ENCODE measurements at places on chromosomes 1 and 21. TPM values are rescaled to one million over a fixed set of nuclear protein-coding genes. Genes with fewer than 3 reads are reported as not detected.

- DNase-seq: no peak
These were observed 31.1 kb upstream of the HSD3B1 start for GRCh38 chr1:119475866-119476439.

DNA sequence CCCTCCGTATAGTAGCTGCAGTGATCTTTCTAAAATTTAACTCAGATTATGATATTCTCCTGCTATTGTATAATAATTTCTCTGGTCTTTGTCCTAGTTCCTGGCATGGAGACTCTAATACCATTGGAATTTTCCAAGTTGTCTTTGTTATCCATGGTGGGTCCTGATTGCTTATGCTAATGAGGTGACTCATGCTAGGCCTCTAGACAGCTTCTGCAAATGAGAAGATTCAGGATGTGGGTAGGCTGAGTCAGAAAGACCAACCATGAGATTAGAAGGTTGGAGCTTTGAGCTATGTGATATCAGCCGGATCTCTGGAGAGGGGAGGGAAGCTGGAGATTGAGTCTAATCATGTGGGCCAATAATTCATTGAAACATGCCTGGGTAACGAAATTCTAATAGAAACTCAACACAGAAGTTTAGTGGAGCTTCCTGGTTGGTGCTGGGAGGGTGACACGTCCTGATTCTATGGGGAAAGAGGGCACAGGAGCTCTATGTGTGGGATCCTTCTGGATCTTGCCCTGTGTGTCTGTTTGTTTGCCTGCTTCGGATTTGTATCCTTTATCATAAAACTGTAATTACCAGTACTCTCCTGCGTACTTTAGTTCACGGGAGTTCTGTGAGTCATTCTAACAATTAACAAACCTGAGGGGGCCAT is 73.2 kb upstream of the CNIH3 start:
- DNase-seq: no peak

DNA sequence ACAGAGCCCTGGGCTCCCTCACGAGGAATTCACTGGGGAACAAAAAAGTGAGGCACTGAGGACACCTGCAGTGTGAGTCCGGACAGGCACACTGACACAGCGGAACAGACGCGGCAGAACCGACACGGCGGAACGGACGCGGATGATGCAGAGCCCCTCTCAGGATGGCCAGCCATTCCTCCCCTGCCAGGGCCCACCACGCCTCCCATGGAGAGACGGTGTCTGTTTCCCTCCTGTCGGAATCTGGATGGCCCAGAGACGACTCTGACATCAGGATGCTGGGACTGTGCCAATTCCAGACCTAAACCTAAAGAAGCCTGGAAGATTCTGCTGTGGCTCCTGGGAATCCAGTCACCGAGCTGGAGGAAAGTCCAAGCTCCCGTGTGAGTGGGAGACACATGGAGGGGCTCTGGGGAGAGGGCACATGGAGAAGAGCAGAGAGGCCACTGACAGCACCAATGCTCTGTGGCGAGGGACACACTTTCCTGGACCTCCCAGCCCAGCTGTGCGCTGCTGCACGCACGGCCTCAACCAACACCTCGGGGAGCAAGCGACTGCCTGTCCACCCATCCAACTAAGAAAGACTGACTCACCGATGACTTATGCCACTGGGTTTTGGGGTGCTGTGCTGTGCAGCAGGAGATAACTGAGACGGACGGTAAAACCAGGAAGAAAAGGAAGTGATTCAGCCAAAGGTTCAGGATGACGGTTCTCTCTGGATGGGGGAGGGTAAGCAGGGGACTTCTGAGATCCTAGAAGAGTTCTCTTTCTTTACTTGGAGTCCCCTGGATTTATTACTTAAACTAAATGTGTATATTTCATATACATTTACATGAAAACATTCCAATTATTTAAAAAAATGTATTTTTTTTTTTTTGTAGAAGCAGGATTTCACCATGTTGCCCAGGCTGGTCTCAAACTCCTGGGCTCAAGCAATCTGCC is 23.3 kb downstream of the ZBTB17 start:
- peak; percentile 54 for DNase-seq

DNA sequence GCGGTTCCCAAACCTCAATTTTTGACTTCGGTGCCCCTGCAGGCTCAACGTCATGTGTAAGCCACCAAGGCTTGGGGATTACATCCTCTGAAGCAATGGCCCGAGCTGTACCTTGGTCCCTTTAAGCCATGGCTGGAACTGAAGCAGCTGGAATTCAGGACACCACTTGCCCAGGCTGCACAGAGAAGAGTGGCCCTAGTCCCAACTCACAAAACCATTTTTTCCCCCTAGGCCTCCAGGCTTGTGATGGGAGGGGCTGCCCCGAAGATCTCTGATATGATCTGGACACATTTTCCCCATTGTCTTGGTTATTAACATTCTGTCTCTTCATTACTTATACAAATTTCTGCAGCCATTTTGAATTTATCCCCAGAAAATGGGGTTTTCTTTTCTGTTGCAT is 233.3 kb upstream of the ADGRL4 start:
- no peak for DNase-seq

GRCh38 chr21:23887725-23888306 is 1719.5 kb downstream of the MRPL39 start:
- no peak for DNase-seq

DNA sequence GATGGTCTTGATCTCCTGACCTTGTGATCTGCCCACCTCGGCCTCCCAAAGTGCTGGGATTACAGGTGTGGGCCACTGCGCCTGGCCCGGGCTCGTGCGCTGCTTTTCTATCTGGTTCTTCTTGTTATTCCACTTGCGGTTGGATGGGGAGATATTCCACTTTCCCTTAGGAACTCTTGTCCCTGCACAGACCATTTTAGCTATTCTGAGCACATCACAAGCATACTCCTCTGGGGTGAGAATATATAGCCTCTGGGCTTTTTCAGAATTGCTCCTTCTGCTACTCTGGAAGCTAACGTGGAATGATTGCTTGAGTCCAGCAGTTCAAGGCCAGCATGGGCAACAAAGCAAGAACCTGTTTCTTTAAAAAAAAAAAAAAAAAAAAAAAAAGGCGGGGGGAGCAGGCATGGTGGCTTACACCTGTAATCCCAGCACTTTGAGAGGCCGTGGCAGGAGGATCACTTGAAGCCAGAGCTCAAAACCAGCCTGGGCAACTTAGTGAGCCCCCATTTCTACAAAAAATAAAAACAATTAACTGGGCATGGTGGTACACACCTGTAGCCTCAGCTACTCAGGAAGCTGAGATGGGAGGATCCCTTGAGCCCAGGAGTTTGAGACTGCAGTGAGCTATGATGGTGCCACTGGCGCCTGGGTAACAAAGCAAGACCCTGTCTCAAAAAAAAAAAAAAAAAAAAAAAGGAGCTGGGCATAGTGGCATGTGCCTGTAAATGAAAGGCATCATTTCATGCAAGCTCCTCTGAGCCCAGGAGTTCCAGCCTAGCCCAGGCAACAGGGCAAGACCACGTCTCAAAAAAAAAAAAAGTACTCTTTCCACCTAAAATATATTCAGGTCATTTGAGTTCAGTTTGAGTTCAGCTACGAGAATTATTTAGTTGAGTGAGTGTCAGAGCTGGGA is 11.8 kb upstream of the PGD start:
- no peak for DNase-seq

GRCh38 chr1:9651565-9652378 is at the start of gene PIK3CD:
Gene PIK3CD (plus strand): TSS chr1:9651731. CDS start chr1:9710456, 58,725 bp downstream.
- peak; percentile 67 for DNase-seq

GRCh38 chr1:22380024-22380785 is 71.4 kb upstream of the ZBTB40 start:
- DNase-seq: no peak

- no peak for DNase-seq
These were observed 35.7 kb upstream of the PLA2G4A start for GRCh38 chr1:186792870-186793581.

DNA sequence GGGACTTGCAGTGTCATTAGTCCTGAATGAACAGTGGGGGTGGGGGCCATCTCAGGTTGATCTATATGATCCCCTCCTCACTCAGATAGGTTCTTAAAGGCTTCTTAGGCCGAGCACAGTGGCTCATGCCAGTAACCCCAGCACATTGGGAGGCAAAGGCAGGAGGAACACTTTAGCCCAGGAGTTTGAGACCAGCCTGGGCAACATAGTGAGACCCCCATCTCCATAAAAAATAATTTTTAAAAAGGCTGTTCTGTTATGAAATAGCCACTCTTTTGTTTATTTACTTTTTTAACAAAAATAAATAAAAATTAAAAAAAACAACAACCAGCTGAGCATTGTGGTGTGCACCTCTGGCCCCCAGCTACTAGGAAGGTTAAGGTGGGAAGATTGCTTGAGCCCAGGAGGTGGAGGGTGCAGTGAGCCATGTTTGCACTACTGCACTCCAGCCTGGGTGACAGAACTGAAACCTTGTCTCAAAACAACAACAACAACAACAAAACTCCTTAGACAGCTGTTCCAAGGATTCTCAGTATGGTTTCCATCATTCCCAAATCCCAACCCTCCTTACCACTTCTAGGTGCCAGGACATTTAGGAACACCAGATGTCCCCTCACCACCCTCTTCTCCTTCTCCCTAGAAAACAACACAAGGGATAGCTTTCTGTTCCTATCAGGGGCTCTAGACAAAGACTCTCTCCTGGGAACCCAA is 2.0 kb upstream of the TRAPPC3 start:
- no peak for DNase-seq

DNA sequence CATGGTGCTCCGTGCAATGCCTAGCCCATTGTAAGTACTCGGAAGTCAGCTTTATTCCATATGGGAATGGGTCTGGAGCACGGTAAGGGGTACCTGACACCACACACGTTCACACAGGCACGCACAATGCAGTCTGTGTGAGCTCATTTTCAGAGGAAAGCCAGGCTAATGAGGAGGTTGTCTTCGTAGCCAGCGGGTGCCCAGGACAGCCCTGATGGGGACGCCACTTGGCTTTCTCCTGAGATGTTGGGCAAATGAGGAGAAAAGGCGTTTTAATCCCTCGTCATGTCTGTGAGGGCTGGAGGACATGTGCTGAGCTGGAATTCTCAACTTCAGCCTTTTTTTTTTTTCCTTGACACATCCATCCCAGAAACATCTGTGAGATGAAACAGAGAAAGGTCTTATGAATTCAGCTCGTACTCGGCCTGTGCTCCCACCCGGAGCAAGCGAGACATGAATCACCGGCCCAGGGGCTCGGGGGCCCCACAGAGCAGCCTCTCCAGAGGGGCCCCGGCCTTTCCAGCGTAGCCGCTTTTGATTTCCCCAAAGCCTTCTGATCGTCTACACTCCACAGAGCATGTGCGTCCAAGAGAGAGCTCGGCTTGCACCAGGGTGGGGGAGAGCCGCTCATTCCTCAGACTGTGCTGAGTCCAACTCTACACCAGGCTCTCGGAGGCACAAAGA is 125.1 kb downstream of the EPHB2 start:
- no peak for DNase-seq

DNA sequence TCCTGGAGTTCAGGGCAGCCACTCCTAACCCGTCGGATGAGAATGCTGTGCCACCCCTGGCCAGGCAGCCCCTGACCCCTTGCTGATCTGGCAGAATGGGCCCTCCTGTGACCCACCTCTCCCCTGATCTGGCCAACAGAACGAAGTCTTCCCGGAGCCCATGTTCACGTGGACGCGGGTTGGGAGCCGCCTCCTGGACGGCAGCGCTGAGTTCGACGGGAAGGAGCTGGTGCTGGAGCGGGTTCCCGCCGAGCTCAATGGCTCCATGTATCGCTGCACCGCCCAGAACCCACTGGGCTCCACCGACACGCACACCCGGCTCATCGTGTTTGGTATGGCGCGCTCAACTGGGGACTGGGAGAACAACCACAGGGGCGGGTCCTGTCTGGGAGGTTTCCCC is 104.1 kb upstream of the KLHDC7A start:
- no peak for DNase-seq

DNA sequence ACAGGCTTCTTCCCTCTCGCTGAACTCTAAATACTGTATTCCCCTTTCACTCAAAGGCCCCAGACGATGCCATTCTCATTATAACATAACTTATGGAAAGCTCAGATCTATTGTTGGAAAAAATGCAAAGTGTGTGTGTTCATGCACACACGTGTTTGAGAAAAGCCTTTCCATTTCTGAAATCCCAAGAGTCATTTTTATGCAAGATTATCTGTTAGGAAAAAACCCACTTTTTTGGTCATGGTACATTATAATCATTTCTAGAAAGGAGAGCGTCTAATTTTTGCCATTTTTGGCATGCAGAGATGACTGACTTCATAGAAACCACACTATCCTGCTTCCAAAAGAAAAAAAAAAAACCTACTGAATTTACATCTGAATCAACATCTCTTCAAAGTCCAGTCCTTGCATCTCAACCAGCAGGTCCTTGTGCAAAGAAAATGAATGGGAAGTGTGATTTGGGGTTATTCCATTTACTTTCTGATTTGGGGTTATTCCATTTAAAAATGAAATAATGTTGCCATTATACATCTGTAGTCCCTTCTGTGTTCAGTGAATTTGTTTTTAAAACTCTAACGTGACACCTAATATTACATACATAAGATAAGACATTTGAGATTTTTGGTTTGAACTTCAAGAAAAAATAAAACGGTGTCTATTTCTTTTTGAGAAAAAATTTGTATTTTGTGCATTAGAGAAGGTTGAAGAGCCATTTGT is 150.3 kb downstream of the DHRS3 start:
- no peak for DNase-seq

- no peak for DNase-seq
These were observed 29.9 kb downstream of the GIPC2 start for GRCh38 chr1:78075621-78076020.

DNA sequence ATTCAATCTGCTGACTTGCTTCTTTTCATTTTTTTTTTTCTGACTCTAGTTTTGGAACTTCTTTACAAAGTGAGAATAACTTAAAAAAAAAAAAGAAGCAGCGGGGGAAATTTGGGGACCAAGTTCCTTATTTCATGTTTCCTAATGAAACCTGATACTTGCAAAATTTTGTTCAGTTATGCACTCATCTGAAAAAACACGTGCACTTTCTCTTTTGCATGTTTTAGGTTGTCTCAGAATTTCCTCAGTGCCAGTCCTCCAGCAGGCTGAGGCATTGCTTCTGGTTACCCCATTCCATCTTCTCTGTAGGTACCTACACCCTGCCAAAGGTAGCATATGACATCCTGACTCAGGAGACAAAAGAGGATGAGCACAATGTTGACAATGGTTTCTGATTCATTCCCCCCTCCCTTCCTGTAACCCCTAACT is 299.7 kb downstream of the GRIK1 start:
- no peak for DNase-seq

DNA sequence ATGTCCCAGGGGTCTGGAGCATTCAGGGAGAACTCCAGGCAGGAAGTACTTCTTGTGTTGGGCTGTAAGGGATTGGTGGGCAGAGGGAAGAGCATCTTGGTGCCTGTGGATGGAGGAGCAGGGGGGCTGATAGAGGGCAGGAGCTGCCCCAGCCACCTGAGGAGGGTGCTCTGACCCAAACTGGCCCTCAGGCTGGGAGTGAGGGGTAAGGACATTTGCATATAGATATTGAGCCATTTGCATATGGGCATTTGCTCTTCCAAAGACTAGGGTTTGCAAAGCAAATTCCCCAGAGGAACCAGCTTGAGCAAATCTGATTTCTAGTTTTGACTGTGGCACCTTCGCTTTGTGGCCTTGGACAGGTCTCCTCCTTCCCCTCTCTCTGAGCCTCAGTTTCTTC is 18.2 kb downstream of the ZNF362 start:
- DNase-seq: no peak

SLC9C2 gene
- total RNA-seq: 0.31 TPM

ERG gene
- total RNA-seq: 20.1 TPM

TAS1R3 gene
- 0.41 TPM for total RNA-seq

HSPA6 gene
- total RNA-seq: 0.71 TPM

SLC27A3 gene
- 22.0 TPM for total RNA-seq

ADGRL4 gene
- total RNA-seq: 11.2 TPM

GJA4 gene
- total RNA-seq: 28.8 TPM

Data from right cardiac atrium (tissue), 5 donors.